SW 1271 (cell line): ENCODE measurements at places on chromosomes 16 and 17.

- no peak for DNase-seq
Measured at GRCh38 chr16:84630446-84631152, 12.7 kb upstream of the COTL1 start.

DNA sequence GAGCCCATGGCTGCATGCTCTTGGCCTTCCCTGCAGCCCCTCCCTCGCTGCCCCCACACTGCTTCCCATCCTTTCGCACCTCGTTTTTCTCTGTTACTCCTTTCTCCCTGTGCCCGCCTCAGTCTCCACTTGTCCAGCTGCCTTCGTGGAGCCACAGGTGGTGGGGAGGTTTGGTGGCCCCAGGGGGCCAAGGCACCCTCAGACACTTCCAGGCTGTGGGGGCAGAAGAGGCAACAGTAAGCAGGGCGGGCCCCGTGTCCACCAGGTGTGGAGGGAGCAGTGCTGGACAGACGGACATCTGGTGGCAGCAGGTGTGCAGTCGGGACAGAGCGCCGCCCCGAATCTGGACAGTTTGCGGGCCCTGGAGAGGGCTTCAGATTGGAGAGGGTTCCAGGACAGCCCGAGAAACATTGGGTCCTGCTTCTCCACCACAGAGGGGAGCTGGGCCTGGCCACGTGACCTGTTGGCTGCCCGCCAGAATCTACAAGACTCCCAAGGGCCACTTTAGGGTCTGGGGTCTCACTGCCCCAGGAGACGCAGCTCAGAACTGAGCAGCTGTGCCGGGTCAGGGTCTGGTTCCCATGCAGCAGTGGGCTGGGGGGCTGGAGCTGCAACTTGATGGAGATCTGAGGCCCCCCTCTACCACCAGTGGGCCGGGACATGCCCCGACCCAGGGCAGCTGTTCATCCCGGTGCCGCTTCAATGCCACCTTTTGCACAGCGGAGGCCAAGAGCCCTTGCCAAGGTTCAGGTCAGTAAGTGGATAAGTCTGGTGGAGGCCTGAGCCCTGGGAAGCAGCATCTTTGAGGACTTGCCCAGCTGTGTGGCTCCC, 22.8 kb downstream of the BAHCC1 start:
- DNase-seq = no peak

GRCh38 chr16:88370365-88370764, 12.4 kb upstream of the ZNF469 start:
- DNase-seq = no peak

DNA sequence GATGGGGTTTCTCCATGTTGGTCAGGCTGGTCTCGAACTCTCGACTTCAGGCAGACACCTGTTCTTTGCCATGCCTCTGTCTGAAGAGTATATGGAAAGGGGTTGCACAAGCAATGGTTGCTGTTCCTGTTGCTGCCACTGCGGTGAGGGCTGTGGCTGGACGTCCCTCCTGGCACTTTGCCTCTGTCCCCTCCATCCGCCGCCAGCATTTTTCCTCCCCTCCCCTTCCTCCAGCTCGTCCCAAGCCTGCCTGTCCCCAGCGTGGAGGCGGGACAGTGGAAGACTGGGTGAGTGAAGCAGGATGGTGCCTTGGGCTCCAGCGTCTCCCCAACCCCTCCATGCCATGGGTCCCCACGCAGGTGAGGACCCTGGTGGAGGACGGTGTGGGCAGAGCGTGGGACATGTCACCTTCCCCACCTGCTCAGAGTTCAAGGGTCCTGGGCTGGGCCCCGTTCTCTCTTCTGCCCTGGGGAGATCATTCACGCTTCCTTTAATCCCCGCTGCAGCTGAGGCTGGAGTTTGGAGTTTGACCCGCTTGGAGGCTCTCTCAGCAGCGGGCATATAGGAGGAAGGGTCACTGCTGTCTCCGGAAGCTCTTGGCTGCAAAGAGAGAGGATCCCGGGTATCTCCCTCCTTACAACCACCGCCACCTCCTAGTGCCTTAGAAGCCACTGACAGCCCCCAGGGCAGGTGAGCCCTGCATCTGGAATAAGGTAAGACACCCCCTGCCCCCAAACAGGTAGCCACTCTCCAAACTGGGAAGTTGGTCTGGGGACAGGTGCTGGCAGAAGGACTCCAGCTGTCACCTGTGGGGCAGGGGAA, at the start of gene SLC5A11:
TSS of gene SLC5A11 (plus strand) at position 238 of the 822 bp plus-strand sequence. CDS start 12,681 bp downstream, outside the sequence.
- no peak for DNase-seq

DNA sequence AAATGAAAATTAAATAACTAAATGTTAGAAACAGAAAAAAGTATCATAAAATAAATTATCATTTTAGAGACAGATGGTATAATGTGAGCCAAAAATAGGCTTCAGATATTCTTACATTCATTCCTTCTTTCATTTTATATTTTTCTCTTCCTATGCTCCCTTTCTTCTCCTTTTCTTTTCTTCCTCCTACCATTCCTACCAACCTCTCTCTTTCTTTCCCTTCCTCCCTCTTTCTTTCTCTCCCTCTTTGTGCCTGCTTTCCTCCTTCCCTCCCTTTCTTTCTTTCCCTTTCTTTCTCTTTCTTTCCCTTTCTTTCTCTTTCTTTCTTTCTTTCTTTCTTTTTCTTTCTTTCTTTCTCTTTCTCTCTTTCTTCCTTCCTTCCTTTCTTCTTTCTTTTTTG, 275.6 kb upstream of the ELAC2 start:
- no peak for DNase-seq

- no peak for DNase-seq
Measured at GRCh38 chr16:27332105-27332504, 18.3 kb downstream of the IL4R start.

- DNase-seq = no peak
Measured at GRCh38 chr16:84503751-84504395, 586 bp downstream of the MEAK7 start.

DNA sequence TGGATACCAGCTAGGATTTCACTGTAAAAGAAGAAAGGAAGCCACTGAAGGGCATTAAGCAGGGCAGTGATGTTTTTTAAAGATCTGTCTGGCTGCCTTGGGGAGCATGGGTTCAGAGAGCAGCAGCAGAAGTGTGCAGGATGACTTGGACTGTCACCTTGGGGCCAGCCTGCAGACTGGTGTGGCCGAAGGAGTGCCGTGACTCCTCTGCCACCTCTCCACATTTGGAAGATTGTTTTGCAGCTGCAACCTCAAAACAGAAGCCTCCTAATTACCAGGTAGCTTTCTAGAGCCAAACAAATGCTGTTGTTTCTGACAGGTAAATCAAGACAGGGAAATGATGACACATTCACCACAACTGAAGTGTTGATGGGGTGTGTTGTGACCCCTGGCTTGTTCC, 681.4 kb downstream of the WWOX start:
- DNase-seq = no peak

GRCh38 chr16:6081320-6081976, 983.9 kb upstream of the EEF2KMT start:
- DNase-seq = no peak

GRCh38 chr17:28744104-28744971, 527 bp downstream of the TRAF4 start:
- DNase-seq = peak; percentile 55

DNA sequence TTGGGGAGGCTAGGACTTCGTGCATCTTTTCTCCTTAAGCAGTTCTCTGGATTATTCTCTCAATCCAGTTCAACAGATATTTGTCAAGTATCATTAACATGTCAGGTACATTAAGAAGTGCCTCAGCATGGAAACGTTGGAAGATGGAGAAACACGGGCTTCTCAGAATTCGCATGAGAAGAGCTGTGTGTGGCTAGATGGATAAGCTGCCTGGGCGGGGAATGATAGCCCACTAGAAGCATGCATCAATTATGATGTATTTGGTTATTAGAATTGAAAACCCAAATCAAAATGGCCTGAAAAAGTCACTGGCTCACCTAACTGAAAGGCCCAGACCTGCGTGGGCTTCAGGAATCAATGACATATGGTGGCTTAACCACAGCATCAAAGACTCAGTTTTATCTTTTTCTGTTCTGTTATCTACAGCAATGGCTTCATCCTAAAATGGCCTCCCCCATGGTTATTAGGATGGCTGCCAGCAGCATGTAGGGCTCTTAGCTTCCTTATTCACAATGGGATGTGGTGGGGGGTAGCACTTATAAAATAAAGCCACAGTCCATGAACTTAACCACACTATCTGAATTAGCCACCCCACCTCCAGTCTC, 43.9 kb downstream of the MMD start:
- no peak for DNase-seq

DNA sequence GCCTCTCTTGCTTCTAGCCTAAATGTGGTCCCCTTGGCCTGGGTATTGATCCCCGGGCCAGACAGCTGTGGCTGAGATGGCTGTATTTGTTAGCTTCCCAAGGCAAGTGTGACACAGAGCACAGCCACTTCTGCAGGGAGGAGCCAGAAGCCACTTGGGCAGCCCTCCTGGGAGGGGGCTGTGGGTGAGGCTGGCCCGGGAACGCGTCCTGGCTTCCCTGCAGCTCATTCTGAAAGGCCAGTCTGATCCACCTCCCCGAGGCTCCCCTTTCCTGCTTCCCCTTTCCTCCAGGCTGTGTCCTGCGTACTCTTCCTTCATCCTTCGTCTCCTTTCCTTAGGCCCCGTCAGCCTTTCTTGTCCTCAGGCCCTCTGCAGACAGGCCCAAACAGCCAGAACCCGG, 8.0 kb downstream of the SERPINF2 start:
- DNase-seq = no peak

- DNase-seq = no peak
Measured at GRCh38 chr17:55190748-55191147, 74.0 kb upstream of the HLF start.

DNA sequence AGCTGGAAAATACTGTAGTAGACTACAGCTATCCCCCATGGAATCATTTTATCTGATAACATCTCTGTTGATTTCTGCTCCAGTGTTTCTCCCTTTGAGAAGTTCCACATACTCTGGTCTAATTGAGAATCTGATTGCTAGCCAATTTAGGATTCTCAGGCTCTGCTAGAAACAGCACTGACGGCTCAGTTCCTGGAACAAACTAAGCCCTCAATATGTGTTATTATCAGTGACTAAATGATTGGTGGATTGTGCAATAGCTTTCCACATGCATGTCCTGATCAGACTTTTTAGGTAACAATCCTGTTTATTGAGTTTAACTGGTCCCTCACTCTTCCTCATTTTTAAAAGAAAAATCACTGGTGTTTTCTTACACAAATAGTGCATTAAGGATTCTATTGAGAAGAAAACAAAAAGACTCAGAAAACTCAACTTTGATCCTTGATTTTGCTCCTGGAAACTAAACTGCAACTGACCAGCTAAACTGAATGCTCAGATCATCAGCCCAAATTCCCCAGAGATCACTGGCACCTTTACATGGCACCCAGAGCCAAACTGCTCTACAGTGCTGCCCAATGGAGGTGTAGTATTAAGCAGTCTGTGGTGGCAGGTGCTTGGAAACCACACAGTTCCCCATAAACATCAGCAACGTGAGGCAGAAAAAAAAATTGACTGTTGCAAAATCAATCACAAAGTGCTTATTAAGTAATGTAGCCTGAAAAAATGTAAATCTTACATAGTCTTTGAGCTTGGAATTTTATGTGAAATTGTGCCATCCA, 423.7 kb downstream of the TOX3 start:
- DNase-seq = no peak

- DNase-seq = no peak
Measured at GRCh38 chr16:60491273-60491672, 1545.0 kb downstream of the CDH8 start.

GRCh38 chr16:879986-880385, 79.5 kb upstream of the GNG13 start:
- no peak for DNase-seq

- DNase-seq = no peak
Measured at GRCh38 chr16:10622036-10622921, 41.9 kb upstream of the EMP2 start.

GRCh38 chr17:80892900-80893603, 98.6 kb upstream of the CHMP6 start:
- no peak for DNase-seq

- DNase-seq = no peak
Measured at GRCh38 chr16:31298958-31299357, 39.2 kb downstream of the ITGAM start.

GRCh38 chr16:78129349-78129748, 29.9 kb downstream of the WWOX start:
- DNase-seq = no peak

DNA sequence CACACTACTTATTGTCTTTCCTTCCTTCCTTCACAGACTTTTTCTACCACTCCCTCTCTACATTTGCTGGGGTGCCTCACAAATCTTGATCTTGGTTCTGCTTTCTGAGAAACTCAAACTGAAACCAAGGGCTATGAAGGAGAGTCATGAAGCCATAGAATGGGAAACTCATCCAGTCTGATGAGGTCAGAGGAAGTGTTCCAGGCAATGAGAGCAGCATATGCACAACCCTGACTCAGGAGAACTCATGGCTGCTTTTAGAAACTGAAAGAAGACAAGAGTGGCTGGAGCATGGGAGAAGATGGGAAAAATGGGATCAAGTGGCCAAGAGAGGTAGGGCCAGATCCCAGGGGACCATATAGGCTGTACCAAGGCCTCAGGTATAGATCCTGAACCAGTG, 130.0 kb upstream of the TOX3 start:
- no peak for DNase-seq

GRCh38 chr16:56257666-56258342, 66.5 kb downstream of the GNAO1 start:
- DNase-seq = no peak

DNA sequence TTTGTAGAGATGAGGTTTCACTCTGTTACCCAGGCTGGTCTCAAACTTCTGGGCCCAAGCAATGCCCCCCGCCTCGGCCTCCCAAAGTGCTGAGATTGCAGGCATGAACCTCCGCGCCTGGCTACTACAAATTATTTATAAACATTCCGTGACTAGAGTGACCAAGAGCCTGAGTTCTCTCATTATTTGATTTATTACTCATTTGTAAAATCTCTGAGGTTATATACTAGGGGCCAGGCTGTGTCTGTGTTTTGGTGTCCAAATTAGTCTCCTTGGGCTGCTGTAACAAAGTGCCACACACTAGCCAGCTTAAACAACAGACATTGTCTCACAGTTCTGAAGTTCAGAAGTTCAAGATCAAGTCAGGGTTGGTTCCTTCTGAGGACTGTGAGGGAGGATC, 70.8 kb upstream of the ELAC2 start:
- no peak for DNase-seq

DNA sequence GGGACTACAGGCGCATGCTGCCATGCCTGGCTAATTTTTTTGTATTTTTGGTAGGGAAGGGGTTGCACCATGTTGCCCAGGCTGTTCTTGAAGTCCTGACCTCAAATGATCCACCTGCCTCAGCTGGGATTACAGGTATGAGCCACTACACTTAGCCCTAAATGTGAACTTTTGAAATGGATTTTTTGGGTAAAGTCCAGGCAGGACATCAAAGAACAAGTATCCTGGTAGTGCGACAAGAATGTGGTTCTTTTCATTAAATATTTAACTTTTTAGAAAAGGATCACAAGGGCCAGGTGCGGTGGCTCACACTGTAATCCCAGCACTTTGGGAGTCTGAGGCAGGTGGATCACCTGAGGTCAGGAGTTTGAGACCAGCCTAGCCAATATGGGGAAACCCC, 15.3 kb upstream of the NBR1 start:
- DNase-seq = no peak
